ENCODE measurements at places on chromosomes 5 and 9. TPM values are rescaled to one million over a fixed set of nuclear protein-coding genes. Genes with fewer than 3 reads are reported as not detected.

Gene CDO1
- 0.32 TPM for total RNA-seq

Gene BHMT2
- 34.5 TPM for total RNA-seq

Gene SLC27A4
- total RNA-seq: 21.3 TPM

Gene HTR1A
- not detected for total RNA-seq

Gene PTGS1
- total RNA-seq: 10.4 TPM

Gene PCDHB5
- 0.32 TPM for total RNA-seq

Gene WNT8A
- not detected for total RNA-seq

Gene OLFM1
- total RNA-seq: 0.64 TPM

Gene FBP2
- total RNA-seq: not detected

Gene LIFR
- total RNA-seq: 40.2 TPM

Gene CNTNAP3
- 0.64 TPM for total RNA-seq

Gene AGXT2
- under 0.01 TPM for total RNA-seq

Gene NHP2
- total RNA-seq: 102 TPM

Gene GABRA6
- not detected for total RNA-seq

Gene IL5
- total RNA-seq: not detected

All from fibroblast of villous mesenchyme (primary cell).